ENCODE measurements at places on chromosomes 3 and 15.
A peak's percentile ranks its signal among the peaks of the same experiment; 100 is the strongest.

- peaks cover 25% of the 10 kb centered on the region for H3K4me1 ChIP-seq
- H3K36me3 ChIP-seq: no peaks in the 10 kb centered on the region
- DNase-seq: no peak
- no peak overlapping the region for H3K4me3 ChIP-seq
- H3K27me3 ChIP-seq: no peaks in the 10 kb centered on the region
- no peak overlapping the region for H3K27ac ChIP-seq
These were observed 89.0 kb downstream of the BDH1 start for GRCh38 chr3:197466586-197467399.

DNA sequence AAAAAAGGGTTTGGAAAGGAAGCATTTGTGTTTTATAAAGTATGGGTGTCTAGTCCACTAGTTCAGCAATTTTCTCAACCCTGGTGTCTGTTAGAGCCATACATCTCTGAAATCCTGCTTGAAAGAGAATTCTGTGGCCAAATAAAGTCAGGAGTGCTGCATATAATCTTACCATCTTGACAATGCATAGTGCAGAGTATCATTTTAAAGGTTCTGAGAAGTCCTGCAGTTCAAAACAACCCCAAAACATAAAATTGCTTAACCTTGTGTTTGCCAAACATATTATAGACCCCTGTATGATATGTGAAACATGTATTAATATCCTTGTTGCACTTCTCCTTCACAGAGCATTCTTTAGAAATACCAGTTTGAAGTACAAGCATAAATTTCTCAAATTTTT is 191.3 kb downstream of the THSD4 start:
- no peaks in the 10 kb centered on the region for H3K27me3 ChIP-seq
- no peak overlapping the region for H3K4me3 ChIP-seq
- no peak for DNase-seq
- H3K36me3 ChIP-seq: no peaks in the 10 kb centered on the region
- H3K4me1 ChIP-seq: no peaks in the 10 kb centered on the region

DNA sequence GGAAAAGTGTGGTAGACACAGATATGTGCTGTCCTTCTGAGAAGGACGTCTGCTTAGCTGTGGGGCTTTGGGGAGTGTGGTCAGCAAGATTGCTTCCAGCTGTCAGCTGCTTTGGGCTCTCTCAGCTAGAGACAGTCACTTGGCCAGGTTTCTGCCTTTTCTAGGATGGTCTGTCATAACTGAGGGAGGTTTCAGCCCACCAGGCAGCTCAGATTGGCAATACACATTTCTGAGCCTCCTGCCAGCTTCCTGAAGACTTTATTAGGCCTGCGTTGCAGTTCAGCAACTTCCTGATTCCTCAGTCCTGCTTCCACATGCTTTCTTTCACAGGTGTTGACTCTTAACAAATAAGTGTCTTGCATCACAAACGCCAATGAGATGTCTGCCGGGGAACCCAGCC is 286.5 kb downstream of the SQOR start:
- H3K36me3 ChIP-seq: no peaks in the 10 kb centered on the region
- H3K27me3 ChIP-seq: no peaks in the 10 kb centered on the region
- DNase-seq: peak; percentile 52

DNA sequence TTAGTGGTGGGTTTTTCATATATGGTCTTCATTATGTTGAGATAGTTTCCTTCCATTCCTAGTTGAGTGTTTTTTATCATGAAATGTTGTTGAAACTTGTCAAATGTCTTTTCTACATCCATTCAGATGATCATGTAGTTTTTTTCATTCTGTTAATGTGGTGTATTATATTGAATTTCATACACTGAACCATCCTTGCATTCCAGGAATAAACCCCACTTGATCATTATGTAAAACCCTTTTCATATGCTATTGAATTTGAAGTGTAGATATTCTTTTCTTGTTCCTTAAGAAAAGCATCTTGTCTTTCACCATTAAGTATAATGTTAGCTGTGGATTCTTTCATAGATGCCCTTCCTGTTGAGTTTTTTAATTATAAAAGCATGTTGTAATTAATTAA is 42.9 kb downstream of the PIAS1 start:
- H3K27me3 ChIP-seq: no peaks in the 10 kb centered on the region
- no peak overlapping the region for H3K27ac ChIP-seq
- no peaks in the 10 kb centered on the region for H3K4me1 ChIP-seq
- no peak for DNase-seq

- no peak overlapping the region for H3K4me3 ChIP-seq
- no peak for DNase-seq
- H3K36me3 ChIP-seq: peaks cover 6% of the 10 kb centered on the region
- H3K27ac ChIP-seq: no peak overlapping the region
These were observed 8.8 kb downstream of the SYNM start for GRCh38 chr15:99113547-99114271.

GRCh38 chr15:52251144-52251860 is 44.3 kb downstream of the MYO5C start:
- H3K36me3 ChIP-seq: peaks cover 4% of the 10 kb centered on the region
- no peak overlapping the region for H3K27ac ChIP-seq
- no peaks in the 10 kb centered on the region for H3K27me3 ChIP-seq
- H3K4me3 ChIP-seq: no peak overlapping the region
- DNase-seq: no peak

- peak overlapping the region; percentile 98 for H3K4me3 ChIP-seq
- peaks cover 3% of the 10 kb centered on the region for H3K36me3 ChIP-seq
- H3K4me1 ChIP-seq: peaks cover 5% of the 10 kb centered on the region
- no peak overlapping the region for H3K27ac ChIP-seq
- peaks cover 2% of the 10 kb centered on the region for H3K27me3 ChIP-seq
These were observed 227.3 kb upstream of the C2CD4B start for GRCh38 chr15:62392376-62392775.

GRCh38 chr15:67510597-67511190 is 10.2 kb upstream of the C15orf61 start:
- H3K4me1 ChIP-seq: no peaks in the 10 kb centered on the region
- no peaks in the 10 kb centered on the region for H3K27me3 ChIP-seq
- H3K36me3 ChIP-seq: no peaks in the 10 kb centered on the region
- no peak overlapping the region for H3K4me3 ChIP-seq
- no peak overlapping the region for H3K27ac ChIP-seq

GRCh38 chr3:195550723-195551122 is 7.6 kb upstream of the PPP1R2 start:
- H3K36me3 ChIP-seq: no peaks in the 10 kb centered on the region
- no peak overlapping the region for H3K27ac ChIP-seq
- H3K4me3 ChIP-seq: no peak overlapping the region
- no peaks in the 10 kb centered on the region for H3K27me3 ChIP-seq
- peaks cover 9% of the 10 kb centered on the region for H3K4me1 ChIP-seq
- DNase-seq: no peak

DNA sequence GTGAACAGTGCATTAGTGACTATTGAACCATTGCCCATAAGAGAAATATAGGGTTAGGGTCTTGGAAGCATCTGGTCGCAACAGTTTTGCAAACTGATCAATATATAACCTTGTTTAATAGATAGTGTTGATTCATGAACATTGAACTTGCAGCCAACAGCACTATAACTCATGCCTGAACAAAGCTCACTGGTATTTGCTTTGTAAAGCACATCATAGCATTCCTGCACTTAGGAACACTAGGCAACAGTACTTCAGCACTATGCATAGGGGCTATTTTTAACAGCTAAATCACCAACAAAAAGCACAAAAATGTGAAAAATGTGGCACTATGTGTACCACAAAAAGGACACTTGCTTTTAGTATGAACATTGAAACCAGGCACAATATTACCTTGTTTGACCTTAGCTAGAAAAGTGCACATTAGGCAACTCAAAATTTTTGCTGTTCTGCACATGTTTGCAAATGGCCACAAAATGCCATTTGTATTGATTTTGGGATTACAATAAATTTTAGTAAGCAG is 68.0 kb downstream of the OXNAD1 start:
- peak overlapping the region; percentile 15 for H3K27ac ChIP-seq
- H3K4me3 ChIP-seq: no peak overlapping the region
- no peaks in the 10 kb centered on the region for H3K4me1 ChIP-seq
- DNase-seq: no peak
- no peaks in the 10 kb centered on the region for H3K27me3 ChIP-seq
- H3K36me3 ChIP-seq: no peaks in the 10 kb centered on the region

GRCh38 chr15:22939652-22940061 is 40.5 kb downstream of the CYFIP1 start:
- H3K36me3 ChIP-seq: peaks cover 81% of the 10 kb centered on the region
- no peaks in the 10 kb centered on the region for H3K27me3 ChIP-seq
- H3K27ac ChIP-seq: no peak overlapping the region
- no peaks in the 10 kb centered on the region for H3K4me1 ChIP-seq

All from endodermal cell (in vitro differentiated cells).